ENCODE measurements at places on chromosomes 11 and 22. TPM values are rescaled to one million over a fixed set of nuclear protein-coding genes. Genes with fewer than 3 reads are reported as not detected.

TSGA10IP gene
- not detected for total RNA-seq

SAA4 gene
- total RNA-seq, result not detected

PRR5L gene
- total RNA-seq, result 102 TPM

DEPDC7 gene
- total RNA-seq, result 2.9 TPM

LDHAL6A gene
- total RNA-seq, result not detected

FAM180B gene
- 0.52 TPM for total RNA-seq

OR2AG1 gene
- not detected for total RNA-seq

UCP3 gene
- total RNA-seq, result 1.8 TPM

DNA sequence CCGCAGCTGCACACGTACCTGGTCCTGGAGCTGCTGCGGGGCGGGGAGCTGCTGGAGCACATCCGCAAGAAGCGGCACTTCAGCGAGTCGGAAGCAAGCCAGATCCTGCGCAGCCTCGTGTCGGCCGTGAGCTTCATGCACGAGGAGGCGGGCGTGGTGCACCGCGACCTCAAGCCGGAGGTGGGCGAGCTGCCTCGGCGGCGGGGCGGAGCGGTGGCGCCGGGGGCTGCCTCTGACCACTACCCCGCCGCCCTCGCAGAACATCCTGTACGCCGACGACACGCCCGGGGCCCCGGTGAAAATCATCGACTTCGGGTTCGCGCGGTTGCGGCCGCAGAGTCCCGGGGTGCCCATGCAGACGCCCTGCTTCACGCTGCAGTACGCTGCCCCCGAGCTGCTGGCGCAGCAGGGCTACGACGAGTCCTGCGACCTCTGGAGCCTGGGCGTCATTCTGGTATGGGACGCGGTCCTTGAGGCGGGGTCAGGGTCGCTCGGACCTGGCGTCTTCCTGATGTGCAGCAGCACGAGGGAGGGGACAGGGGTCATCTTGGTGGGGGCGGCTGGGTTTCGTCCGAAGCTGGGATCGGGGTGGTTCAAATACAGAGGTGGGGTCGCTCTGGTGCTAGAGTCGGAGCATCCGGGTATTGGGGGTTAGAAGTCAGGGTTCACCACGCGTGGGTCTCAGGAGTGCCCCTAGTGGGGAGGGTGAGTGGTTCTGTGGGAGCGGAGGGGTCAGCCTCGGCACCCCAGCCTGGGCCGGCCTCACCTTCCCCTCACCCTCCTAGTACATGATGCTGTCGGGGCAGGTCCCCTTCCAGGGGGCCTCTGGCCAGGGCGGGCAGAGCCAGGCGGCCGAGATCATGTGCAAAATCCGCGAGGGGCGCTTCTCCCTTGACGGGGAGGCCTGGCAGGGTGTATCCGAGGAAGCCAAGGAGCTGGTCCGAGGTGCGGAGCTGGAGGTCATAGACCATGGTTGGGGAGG lies 10.8 kb downstream of the RPS6KA4 start:
- H3K4me3 ChIP-seq, result no peak overlapping the region
- no peak overlapping the region for H3K27ac ChIP-seq
- H3K27me3 ChIP-seq, result no peaks in the 10 kb centered on the region
- DNase-seq, result no peak
- no peaks in the 10 kb centered on the region for H3K4me1 ChIP-seq

GRCh38 chr11:130813638-130814037 lies 102.6 kb downstream of the SNX19 start:
- H3K36me3 ChIP-seq, result no peaks in the 10 kb centered on the region
- no peak overlapping the region for H3K4me3 ChIP-seq
- DNase-seq, result no peak
- H3K27ac ChIP-seq, result no peak overlapping the region
- peaks cover 4% of the 10 kb centered on the region for H3K4me1 ChIP-seq
- H3K27me3 ChIP-seq, result peaks cover 4% of the 10 kb centered on the region

DNA sequence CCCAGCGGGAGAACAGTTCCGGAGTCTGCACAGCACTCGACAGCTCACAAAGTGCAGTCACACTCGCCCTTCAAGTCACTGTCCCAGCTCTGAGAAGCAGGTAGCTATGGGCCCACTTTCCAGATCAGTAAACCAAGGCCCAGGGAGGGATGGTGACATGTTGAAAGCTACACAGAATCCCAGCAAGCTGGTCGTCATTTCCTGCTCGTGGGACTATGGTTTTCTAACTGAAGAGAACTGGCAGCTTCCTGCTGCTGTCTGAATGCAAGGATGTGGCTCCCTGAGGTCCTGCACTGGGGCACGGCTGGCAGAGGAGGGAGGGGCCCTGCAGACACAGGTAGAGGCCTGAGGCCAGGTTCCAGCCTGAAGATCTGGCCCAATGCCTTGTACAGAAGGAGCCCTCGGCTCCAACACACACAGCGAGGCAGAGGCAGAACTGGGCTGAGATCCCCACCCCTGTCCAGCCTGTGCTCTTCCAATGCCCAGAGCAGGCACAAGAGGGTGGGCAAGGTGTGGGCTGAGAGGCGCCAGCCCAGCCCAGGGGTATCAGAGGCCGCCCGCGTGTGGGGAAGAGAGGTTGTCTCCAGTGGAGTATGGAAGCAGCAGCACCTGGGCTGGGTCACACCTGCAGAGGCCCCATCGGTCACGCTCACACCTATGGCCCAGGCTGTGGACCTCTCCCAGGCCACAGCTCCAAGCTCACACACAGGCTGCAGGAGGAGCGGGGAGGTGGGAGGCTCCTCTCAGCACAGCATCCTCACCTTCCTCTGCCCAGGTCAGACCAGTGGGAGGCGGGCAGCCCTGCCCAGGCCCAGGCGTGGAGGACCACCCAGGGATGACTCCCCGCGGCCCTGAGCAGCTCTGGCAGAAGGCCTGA lies 119.2 kb downstream of the PHF21B start:
- no peaks in the 10 kb centered on the region for H3K36me3 ChIP-seq
- no peaks in the 10 kb centered on the region for H3K27me3 ChIP-seq
- H3K4me1 ChIP-seq, result no peaks in the 10 kb centered on the region
- no peak overlapping the region for H3K4me3 ChIP-seq
- H3K27ac ChIP-seq, result no peak overlapping the region

GRCh38 chr11:3109434-3109833 lies 52.2 kb upstream of the CARS1 start:
- H3K36me3 ChIP-seq, result peaks cover 41% of the 10 kb centered on the region
- no peak overlapping the region for H3K4me3 ChIP-seq
- no peak overlapping the region for H3K27ac ChIP-seq
- H3K27me3 ChIP-seq, result no peaks in the 10 kb centered on the region

DNA sequence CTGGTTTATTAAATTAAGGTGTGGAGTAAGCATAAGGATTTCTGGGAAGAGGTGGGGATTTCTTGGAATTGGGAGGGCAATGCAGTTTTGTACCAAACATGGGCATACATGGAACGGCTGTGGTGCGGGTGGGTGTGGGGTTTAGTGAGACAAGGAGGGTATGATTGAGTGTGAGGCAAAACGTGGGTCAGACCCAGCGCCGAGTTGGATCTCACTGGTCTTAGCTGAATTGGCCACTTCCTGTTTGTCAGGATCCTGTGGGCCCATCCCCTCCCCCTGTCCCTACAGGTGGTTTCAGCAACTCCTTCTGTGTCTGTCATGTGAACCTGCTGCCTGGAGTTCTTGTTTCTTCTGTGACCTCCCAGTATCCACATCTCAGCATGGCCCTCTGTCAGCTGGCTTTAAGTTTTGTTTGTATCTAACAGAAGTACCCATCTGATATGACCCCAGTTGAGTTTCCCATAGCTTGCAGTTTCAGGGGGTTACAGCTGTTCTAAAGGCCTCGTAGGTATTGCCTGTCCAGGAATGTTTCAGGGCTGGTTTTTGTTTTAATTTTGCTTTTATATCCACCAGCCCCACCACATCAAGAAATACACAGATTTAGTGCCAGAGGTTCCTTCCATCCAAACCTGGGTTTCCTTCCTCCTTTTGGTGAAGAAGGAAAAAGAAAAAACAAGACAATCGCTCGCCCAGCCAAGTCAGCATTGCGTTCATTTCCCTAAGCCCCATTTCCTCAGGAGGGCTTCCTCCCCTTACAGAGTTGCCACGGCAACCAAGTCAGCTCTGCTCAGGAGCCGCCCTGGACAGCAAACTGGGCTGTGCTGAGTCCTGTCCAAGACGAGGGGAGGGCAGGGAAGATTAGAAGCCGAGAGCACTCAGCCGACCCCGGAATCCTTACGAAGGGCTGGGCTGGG lies 6.0 kb downstream of the APOL1 start:
- H3K4me1 ChIP-seq, result peaks cover 24% of the 10 kb centered on the region
- DNase-seq, result no peak
- no peaks in the 10 kb centered on the region for H3K27me3 ChIP-seq
- H3K27ac ChIP-seq, result peak overlapping the region; percentile 79
- H3K4me3 ChIP-seq, result peak overlapping the region; percentile 10
- H3K36me3 ChIP-seq, result no peaks in the 10 kb centered on the region

GRCh38 chr11:96707273-96707672 lies 317.5 kb downstream of the JRKL start:
- H3K27me3 ChIP-seq, result peaks cover 17% of the 10 kb centered on the region
- no peaks in the 10 kb centered on the region for H3K4me1 ChIP-seq
- no peak overlapping the region for H3K4me3 ChIP-seq
- DNase-seq, result no peak
- no peak overlapping the region for H3K27ac ChIP-seq

DNA sequence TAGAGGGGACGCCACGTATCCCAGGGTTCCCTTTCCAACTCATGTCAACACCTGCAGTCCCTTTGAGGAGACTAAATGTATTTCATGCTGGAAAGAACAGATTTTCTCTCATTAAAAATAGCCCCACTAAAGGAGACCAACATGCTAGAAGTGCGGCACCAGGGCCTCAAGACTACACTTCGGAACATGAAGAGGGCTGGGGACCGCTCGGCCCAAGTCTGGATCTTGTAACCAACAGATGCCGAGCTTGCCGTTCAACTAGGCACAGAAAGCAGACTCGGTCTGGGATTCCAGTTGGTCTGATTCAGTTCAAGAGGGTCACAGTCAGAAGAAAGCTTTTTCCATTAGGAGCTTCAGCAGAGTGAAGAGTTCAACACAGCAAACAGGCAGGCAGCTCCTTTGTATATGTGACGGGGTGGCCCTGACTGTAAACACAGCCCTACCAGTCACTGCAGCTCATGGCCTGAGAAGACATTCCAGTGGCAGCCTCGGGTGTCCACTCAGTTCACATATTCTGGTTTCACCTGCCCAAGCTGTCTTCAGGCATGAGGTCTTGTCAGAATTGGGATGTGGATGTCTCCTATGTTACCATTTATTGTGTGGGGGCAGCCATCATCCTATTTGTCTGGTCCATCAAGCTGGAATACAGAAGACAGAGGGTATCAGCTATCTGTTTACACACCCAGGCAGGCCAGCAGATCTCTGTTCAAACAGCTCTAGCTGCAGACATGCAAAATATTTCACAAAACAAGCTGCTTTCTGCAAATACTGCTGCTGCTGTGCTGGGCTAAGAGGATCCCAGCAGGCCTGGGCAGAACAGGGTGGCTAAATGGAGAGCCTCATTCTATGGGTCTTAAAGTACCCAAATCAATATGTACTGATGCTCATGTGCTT lies 8.8 kb downstream of the RIC8A start:
- H3K4me1 ChIP-seq, result peaks cover 2% of the 10 kb centered on the region
- no peak overlapping the region for H3K27ac ChIP-seq

DNA sequence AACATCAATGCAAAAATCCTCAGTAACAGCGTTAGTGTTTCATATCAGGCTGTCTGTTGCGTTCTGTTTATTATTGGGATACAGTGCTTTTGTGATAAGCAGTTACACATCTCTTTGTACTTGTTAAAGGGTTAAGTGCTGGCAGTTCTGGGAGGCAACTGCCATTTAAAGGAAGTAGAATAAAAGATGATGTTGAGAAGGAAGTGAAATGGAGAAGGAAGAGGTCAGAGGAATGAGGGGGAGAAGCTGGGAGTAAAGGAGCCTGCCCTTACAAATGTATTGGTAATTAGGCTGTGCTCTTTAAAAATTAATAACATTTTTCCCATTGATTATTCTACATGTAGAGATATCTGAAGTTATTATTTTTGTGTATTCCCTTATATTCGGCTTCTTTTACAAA lies 674.7 kb downstream of the NTM start:
- no peak overlapping the region for H3K4me3 ChIP-seq
- peaks cover 44% of the 10 kb centered on the region for H3K4me1 ChIP-seq
- DNase-seq, result no peak
- H3K27ac ChIP-seq, result no peak overlapping the region

- peaks cover 35% of the 10 kb centered on the region for H3K4me1 ChIP-seq
- DNase-seq, result peak; percentile 48
- H3K27ac ChIP-seq, result peak overlapping the region; percentile 92
- no peaks in the 10 kb centered on the region for H3K36me3 ChIP-seq
These were observed 607 bp upstream of the ROBO4 start for GRCh38 chr11:124898263-124898680.

GRCh38 chr11:70265341-70265740 lies 5.1 kb upstream of the PPFIA1 start:
- H3K4me3 ChIP-seq, result no peak overlapping the region
- H3K4me1 ChIP-seq, result peaks cover 21% of the 10 kb centered on the region
- no peak for DNase-seq
- H3K27me3 ChIP-seq, result peaks cover 16% of the 10 kb centered on the region
- no peak overlapping the region for H3K27ac ChIP-seq
- H3K36me3 ChIP-seq, result no peaks in the 10 kb centered on the region

DNA sequence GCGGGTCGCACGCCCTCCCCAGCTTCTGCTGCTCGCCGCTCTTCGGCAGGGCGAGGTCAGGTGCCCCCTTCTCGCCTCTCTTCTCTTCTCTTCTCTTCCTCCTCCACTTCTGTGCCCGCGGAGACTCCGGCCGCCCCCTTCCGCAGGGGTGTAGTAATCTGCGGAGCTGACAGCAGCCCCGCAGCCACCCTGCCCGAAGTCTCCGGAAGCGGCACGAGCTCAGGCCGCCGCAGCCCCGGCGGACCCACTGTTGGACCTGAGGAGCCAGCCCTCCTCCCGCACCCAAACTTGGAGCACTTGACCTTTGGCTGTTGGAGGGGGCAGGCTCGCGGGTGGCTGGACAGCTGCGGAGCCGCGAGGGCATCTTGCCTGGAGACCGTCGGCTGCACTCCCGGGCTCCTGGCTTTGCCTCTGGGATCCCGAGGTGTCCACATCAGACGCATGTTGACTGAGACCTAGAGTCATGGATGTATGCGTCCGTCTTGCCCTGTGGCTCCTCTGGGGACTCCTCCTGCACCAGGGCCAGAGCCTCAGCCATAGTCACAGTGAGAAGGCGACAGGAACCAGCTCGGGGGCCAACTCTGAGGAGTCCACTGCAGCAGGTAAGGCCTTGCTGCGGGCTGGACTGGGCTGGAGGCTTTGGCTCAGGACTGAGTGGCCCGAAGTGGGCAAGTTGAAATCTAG lies 486 bp downstream of the STIM1 start:
- H3K27me3 ChIP-seq, result no peaks in the 10 kb centered on the region
- peaks cover 45% of the 10 kb centered on the region for H3K4me1 ChIP-seq
- H3K27ac ChIP-seq, result peak overlapping the region; percentile 90
- peak overlapping the region; percentile 99 for H3K4me3 ChIP-seq
- no peaks in the 10 kb centered on the region for H3K36me3 ChIP-seq

- H3K4me3 ChIP-seq, result no peak overlapping the region
- no peak overlapping the region for H3K27ac ChIP-seq
- DNase-seq, result no peak
- H3K36me3 ChIP-seq, result no peaks in the 10 kb centered on the region
- H3K4me1 ChIP-seq, result peaks cover 24% of the 10 kb centered on the region
These were observed 1.5 kb downstream of the SYT12 start for GRCh38 chr11:67024410-67024809.

GRCh38 chr22:46569848-46570695 lies 32.7 kb upstream of the CELSR1 start:
- H3K27ac ChIP-seq, result no peak overlapping the region
- H3K27me3 ChIP-seq, result no peaks in the 10 kb centered on the region
- no peak overlapping the region for H3K4me3 ChIP-seq
- DNase-seq, result no peak
- H3K36me3 ChIP-seq, result no peaks in the 10 kb centered on the region

Measured in osteocyte (in vitro differentiated cells).